Femur (tissue), 1 donor: ENCODE measurements at places on chromosomes 6 and 20.

GRCh38 chr6:79079561-79080041 lies 1.5 kb upstream of the PHIP start:
- no peak for DNase-seq

DNA sequence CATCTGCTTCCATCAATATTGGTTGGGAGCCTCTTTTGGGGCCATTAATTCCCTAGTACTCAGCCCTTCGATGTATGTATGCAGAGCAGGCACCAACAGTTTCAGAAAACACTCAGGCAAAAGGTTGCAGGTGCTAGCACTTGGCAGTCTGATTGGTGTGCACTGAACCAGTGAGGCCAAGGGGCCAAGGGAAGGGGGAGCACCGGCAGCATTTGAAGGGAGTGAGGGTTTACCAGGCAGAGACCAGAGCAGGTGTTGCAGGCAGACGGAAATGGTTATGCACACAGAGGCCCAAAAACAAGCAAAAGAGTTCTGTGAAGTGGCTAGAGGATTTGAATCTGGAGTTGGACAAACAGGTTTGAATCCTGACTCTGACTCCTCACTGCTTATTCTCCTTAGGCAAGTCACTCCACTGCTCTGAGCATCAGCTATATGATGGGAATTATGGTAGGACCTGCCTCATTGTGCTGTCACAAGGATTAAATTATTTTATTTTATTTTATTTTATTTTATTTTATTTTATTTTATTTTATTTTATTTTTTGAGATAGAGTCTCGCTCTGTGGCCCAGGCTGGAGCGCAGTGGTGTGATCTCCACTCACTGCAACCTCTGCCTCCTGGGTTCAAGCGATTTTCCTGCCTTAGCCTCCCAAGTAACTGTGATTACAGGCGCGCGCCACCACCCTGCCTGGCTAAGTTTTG lies 58.1 kb upstream of the SHLD1 start:
- DNase-seq: peak; percentile 39

GRCh38 chr6:116388924-116389323 lies 18.2 kb downstream of the DSE start:
- no peak for DNase-seq

- no peak for DNase-seq
These were observed 636 bp downstream of the RTF2 start for GRCh38 chr20:56469077-56469449.

DNA sequence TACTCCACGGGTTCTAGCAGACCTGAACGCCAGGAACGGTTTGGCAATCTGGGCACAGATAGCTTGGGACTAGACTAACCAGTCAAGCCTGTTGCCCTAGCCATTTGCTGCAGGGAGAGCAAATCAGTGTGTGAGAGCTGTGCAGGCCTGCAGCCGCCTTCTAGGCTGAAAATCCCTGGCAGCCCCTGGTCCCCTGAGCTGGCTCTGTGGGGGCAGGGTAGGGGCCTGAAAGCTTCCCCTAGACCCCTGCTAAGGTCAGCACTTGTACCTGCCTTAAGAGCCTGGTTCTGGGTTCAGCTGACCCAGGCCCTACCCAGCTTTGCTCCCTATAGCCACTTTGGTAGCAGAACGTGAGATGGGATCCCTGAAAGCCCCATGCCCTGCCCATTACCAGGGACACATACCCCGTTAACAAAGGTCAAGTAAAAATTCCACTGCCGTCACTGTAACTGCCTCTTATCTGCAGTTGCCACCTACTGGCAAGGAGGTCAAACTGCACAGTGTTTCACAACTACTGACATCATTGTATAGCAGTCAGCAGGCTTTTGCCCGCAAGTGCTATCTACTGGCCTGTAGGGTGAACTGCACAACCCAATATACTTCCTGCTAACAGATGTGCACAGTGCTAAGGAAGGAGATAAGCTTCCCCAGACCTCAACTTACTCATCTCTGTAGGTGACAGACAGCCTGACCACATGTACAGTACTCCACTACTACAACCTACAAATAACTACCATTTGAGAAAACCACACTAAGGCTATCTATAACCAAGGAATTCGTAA lies 95.1 kb upstream of the OLIG3 start:
- DNase-seq: no peak

DNA sequence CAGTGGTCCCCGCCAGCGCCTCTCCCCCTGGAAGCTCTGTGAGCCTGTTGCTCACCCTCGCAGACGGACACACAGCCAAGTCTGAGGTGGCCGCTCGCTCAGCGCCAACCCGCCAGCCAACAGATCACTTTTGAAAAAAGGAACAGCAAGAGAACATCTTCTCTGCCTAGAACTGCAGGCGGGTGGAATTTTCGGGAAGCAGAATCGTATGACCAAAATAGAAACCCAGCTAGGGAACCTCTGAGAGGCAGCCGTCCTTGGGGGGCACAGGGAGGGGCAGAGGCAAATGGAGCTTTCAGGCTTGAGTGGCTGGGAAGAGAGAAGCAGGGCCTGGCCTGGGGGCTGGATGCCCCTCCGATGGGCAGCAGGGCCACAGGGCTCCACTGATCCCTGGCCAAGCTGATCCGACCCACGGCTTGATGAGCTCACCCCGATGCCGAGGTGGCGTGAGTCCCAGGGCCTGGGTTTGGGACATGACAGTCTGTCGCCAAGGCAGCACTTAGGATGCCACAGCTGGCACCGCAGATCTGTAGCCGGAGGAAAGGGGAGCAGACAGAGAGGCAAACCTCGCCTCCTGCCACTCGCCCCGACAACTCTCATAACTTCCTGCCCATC lies 9.8 kb downstream of the NFATC2 start:
- peak; percentile 86 for DNase-seq

DNA sequence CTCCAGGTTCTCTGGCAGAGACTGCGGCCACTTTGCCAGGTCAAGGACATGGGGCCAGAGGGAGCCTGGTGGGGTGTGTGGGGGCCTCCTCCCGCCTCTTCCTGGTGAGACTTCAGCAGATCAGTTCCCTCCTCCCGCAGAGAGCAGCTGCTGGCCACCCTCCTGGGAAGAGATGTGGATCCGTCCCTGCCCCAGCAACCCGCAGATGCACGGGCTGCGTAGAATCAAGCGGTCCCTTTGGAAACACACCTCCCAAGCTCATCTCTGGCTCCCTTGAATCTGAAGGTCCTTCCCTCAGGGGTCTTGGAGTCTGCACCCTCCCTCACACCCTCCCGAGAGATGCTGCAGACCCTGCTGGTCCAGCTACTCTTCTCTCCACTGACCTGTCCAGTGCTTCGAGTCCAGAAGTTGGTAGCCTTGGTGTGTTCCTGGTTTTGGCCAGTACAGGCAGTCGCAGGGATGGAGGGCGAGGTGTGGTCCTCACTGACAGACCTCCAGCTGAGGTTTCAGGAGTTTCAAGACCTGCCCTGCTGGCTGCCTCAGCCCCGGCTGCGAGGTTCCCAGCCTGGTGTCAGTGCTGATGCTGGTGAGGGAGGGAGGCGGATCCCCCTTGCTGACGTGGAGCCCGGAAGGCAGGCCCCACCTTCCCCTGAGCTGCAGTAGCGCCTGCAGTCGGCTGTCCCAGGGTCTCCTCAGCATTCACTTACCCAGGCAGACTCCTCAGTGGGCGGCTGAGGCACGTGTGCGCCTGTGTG lies at the start of gene NPBWR2:
NPBWR2 (minus strand) TSS at position 585 of the 755 bp plus-strand sequence. CDS start 734 bp downstream, outside the sequence.
- no peak for DNase-seq

GRCh38 chr6:55046869-55047422 lies 127.4 kb upstream of the HCRTR2 start:
- no peak for DNase-seq

- no peak for DNase-seq
These were observed 46.4 kb upstream of the ADTRP start for GRCh38 chr6:11824986-11825385.

- DNase-seq: peak; percentile 31
These were observed 143.5 kb downstream of the WDR27 start for GRCh38 chr6:169558378-169558773.

DNA sequence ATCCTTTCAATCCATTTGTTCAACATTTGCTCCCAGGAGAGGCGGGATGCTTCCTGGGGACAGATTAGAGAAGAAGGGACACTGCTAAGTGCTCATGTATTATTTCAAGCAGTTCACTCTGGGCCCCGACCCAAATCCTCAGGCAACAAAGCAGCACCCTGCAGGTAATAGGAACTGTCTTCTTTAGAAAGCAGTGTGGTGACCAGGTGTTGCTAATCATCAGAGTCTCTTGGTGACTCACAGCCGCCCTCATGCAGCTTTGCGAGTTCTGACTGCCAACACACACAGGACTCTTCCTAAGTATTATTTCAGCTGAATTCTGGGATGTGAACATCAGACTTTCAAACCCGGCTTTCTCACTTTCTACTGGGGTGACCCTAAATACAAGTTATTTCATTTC lies 356.4 kb downstream of the PRKN start:
- DNase-seq: no peak

GRCh38 chr6:20757761-20758160 lies 223.5 kb downstream of the CDKAL1 start:
- DNase-seq: no peak

GRCh38 chr6:157611406-157611805 lies 211.6 kb upstream of the SNX9 start:
- no peak for DNase-seq

DNA sequence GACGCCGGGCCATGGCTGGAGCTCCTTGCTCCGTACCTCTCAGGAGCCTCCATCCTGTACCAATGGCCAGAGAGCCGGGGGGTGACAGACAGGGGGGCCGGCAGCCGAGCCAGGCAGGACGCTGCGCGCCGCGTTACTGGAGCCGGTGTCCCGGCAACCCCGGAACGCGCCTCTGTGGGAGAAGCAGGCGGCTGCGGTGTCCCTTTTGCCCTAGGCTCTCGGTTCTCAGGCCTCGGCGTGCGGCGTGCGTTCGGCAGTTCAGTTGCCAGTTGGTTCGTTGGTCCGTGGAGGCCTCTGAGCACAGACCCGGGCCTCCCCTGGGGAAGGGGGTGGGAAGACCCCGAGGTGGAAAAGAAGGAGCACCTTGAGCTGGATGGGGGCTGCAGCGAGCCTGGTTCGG lies at the start of gene SPATS1:
SPATS1 (plus strand) TSS at position 162 of the 400 bp plus-strand sequence. CDS start 446 bp downstream, outside the sequence.
- peak; percentile 38 for DNase-seq

DNA sequence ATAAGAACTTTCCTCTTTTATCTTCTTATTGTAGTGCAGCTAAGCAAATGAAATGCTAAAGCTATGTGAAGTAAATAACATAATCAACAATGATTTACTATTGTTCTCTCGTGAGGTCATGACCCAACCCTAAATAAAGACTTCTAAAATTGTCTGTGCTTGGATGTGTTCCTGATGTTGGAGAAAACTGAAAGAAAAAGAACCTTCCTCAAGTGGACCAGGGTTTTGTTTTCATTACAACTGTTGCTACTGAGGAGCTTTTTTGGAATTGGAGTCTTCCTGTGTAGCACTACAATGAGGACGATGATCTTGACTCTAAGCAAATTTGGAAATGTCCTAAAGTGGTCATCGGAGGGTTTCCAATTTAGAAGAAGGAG lies 59.7 kb upstream of the SUPT3H start:
- DNase-seq: no peak

DNA sequence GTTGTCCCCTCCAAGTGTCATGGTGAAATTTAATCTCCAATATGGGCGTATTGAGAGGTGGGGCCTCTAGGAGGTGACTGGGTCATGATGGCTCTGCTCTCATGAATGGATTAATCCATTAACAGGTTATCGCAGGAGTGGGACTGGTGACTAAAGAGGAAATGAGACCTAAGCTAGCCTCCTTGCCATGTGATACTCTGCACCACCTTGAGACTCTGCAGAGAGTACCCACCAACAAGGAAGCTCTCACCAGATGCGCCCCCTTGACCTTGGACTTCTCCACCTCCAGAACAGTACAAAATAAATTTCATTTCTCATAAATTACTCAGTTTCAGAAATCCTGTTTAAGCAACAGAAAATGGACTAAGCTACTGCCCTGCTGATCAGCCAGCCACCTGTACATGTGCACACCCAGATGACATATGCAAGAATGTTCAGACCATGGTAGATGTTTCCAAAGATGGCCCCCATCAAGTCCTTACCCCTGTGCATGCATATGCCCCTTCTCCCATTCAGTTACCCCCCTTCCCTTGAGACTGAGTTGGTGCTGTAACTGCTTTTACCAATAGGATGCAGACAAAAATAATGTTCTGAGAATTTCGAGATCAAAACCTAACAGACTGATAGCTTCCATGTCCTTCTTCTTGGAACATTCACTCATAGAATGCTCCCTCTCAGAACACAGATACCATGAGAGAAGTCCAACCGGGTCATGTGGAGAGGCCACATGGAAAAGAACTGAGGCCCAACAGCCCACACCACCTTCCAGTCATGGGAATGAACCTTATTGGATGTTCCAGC lies 28.4 kb downstream of the MAP3K5 start:
- DNase-seq: no peak

GRCh38 chr20:41616228-41616627 lies 1.9 kb downstream of the CHD6 start:
- no peak for DNase-seq

- peak; percentile 87 for DNase-seq
These were observed 16.4 kb upstream of the KIFC1 start for GRCh38 chr6:33375143-33375671.

- no peak for DNase-seq
These were observed 16.4 kb downstream of the DSTN start for GRCh38 chr20:17586250-17586649.

DNA sequence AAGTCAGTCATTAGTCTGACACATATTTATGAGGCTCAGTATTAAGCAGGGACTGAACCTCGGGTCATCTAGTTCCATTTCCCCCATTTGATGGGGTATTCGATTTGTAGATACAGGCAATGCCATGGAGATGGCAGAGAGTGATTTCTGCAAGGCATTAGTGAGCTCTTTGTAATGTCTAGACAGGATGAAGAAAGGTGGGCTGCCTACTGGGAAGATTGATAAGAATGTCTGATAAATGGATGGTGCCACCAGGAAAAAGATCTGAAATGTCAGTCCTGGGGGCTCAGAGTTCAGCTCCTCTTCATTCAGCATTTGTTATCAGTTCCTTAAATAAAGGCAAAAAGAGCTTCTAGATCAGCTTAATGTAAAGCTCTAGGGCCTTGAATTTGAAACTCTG lies 51.4 kb downstream of the HS3ST5 start:
- DNase-seq: no peak

GRCh38 chr6:33744001-33744848 lies 2.5 kb downstream of the IP6K3 start:
- DNase-seq: peak; percentile 78

- DNase-seq: no peak
These were observed 39.6 kb upstream of the PLAGL1 start for GRCh38 chr6:144047688-144048087.

DNA sequence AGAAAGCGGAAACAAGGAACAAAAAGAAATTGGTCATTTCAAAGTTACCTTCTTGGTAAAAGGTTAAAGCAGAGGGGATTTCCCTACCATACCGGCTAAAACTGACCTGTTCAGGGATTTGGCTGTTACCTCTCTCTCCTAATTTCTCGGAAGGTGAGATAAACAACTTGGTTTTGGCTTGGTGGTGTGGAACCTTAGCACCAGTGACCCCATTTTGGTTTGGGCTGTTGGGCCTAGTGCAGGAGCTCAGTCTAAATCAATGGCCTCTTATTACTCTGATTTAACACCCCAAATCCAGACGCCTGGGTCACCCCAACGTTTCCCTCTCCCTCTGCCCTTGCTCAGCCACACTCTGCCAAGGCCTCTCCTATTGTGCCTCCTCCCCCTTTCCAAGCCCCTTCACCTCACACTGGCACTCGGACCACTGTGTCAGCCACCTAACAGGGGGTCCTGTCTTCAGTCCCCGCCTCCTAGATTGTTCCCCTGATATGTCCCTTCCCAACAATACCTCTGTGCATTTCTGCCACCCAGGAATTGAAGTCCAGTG lies 8.3 kb downstream of the NCR2 start:
- DNase-seq: no peak
